Activated T-helper 1 cell treated with Interleukin-2 at 50 U/mL for 16 hours (primary cell): ENCODE measurements at places on chromosomes 7 and 10.

DNA sequence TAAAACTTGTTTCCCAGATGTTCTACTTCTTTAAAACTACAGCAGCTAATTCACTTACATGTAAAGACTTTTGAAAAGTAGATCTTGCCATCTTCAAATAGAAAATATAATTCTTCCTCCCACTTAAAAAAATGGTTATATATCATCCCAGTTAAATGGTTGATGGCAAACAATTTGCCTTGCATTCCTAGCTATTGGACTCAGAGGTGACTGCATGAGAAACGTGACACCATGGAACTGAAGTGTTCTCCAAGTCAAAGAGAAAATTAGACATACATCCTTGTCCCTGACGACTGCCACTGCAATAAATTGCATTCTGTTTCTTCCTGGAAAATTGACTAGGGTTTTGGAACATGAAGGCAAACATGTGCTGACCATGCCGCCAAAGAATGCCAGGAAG, 95.0 kb upstream of the POM121L12 start:
- no peak for DNase-seq

GRCh38 chr7:5469375-5470166, 45.9 kb upstream of the TNRC18 start:
- no peak for DNase-seq

- no peak for DNase-seq
These were observed 127.4 kb upstream of the FAM20C start for GRCh38 chr7:64916-65341.

DNA sequence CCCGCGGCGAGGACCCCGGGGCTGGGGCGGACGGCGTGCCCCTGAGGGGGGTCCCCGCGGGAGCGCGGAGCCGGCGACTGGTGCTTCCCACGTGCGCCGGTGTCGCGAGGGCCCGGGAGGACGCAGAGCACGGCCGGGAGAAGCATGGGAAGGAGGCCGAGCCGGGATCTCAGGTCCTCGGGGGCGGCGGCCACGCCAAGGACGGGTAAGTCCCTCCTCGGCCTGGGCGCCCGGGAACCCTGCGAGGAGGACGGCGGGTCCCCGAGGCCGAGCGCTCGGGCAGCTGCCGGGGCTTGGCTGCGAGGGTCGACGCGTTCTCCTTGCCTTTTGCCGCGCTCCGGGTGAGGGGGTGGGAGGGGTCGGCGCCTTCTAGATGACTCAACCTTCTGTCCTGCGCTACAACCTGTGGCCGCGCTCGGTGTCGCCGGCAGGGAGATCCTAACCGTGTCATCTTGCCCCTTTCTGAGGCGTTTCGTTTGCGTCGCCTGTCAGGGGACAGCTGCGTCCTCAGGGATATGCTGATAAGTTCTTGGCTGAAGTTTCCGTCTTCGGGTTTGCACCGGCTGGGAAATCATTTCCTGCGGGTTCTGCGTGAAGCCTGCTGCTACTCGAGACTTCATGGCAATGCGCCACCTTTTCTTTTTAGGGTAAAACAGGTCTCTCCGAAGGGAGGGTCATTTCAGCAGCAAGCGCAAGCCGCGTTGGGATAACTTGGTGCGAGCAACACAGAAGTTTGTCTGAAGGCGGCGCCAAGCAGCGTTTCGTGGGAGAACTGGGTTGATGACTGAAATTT, 529 bp downstream of the TASOR2 start:
- peak; percentile 44 for DNase-seq

DNA sequence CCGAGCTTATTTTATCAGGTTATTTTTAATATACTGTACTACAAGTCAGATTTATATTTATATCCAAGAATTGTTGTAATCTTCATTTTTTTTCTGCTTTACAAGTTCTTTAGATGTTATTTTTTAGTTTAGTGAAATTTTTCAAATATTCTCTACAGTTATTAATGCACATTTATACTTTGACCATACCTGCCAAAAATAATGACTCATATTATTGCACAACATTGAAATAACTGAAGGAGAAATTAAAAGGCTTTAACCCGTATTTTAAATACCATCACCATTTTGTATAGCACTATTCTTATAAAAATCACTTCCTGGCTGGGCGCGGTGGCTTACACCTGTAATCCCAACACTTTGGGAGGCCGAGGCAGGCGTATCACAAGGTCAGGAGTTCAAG, 278.5 kb downstream of the BICC1 start:
- DNase-seq: no peak

- DNase-seq: no peak
These were observed 158.5 kb downstream of the TRIL start for GRCh38 chr7:28799619-28800018.

- DNase-seq: no peak
These were observed 93.5 kb downstream of the AUTS2 start for GRCh38 chr7:69691734-69692133.

- no peak for DNase-seq
These were observed 19.2 kb downstream of the RBM17 start for GRCh38 chr10:6108072-6108471.

- DNase-seq: no peak
These were observed 24.5 kb upstream of the EEPD1 start for GRCh38 chr7:36128448-36129047.

- DNase-seq: no peak
These were observed 12.5 kb downstream of the PSAP start for GRCh38 chr10:71838264-71839211.

DNA sequence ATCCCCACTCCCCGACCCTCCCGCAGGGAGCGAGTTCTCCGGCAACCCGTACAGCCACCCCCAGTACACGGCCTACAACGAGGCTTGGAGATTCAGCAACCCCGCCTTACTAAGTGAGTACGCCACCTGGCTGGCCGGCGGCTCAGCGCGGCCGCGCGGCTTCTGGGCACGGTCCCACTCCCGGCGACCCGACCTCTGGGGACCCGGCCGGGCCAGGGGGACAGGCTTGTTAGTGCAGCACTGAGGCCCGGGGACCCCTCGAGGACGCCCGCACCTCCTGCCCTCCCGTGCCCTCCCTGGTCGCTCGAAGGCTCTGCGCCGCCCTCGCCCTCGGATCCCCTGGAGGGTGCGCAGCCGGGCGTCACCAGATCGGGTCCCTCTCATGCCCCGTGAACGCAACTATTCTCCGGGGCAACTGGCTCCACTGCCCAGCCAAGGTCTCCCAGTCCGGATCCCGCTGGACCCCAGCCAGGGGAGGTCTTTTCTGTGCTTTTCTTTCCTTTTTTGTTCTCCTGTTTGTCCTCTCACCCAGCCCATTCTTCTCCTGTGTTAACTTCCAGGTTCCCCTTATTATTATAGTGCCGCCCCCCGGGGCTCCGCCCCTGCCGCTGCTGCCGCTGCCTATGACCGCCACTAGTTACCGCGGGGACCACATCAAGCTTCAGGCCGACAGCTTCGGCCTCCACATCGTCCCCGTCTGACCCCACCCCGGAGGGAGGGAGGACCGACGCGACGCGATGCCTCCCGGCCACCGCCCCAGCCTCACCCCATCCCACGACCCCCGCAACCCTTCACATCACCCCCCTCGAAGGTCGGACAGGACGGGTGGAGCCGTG, 81.8 kb downstream of the PAX2 start:
- no peak for DNase-seq

DNA sequence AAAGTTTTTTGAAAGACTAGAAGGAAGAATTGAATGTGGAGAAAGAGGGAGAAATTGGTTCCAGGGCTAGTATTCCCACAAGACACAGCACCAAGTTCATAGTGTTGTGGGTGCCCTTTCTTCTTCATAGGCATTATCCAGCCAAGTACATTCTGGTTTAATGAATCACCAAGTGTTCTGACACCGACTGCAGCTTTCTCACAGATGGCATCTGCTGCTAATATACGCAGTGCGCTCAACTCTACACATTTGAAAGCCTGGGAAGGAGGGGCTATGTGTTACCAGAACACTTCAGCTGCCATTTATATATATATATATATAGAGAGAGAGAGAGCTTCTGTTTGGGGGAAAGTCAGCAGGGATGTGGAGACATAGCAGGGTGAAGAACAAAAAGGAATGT, 1168.4 kb downstream of the GATA3 start:
- no peak for DNase-seq

DNA sequence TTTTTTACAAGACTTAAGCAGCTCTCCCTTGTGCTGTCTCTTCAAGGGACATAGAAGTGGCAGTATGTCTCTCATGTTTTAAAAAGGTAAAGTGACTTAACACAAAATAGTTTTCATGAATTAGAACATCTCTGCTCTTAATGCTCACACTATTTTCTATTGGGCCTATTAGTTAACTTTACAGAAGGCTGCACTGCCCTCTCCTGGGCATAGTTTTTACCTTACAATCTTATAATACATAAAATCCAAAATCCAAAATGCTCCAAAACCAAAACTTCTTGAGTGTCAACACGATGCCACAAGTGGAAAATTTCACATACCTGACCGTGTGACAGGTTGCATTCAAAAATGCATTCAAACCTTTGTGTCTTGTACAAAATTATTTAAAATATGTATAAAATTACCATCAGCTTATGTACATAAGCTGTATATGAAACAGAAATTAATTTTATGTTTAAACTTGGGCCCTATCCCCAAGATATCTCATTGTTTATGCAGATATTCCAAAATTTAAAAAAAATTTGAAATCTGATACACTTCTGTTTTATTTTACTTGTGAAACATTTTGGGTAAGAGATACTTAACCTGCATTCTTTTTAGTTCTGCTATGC, 25.8 kb downstream of the TES start:
- peak; percentile 20 for DNase-seq

DNA sequence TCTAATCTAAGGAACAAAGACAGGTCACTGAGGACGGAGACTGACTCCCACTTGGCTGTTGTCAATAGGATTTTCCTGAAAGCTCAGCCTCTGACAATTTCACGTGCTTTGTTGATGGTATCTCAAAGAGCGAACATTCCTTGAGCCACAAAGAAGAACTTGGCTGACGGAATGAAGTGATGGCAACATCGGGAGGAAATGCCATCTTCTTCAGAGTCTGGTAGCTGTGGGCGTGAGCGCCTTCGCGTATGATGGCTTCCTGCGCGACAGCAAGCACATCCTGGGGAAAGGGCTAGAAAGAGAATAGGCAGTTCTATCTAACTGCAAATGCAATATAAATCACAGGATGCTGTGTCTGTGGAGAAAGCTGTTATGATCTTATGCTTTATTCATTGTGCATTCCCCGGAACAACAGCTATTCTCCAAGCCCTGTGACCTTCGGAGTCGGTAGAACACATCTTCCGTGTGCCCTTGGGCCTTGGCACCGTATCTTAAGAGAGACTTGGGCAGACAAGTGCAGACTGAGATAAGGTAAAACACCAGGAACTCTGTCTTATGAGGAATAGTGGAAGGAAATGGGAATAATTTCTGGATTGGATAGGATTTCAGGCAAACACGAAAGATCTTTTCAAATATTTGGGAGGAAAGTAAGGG, 19.6 kb upstream of the GTPBP4 start:
- DNase-seq: no peak

DNA sequence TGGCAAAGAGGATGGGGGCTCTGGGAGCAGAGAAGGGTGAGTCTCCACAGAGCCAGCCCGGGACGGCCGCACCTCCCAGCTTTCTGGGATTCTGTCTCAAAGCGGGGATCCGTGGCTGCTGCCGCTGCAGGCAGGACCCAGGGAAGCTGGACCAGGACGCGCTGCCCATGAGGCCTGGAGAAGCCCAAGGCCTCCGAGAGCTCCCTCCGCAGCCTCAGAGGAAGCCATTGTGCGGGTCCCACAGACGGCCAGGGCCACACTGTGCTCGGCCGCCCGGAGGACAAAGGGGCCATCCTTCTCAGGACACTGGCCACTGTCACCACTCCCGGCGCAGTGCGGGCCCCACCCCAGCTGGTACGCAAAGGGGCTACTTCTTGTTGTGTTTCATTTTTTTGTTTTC, 79.3 kb upstream of the PDGFA start:
- DNase-seq: no peak

DNA sequence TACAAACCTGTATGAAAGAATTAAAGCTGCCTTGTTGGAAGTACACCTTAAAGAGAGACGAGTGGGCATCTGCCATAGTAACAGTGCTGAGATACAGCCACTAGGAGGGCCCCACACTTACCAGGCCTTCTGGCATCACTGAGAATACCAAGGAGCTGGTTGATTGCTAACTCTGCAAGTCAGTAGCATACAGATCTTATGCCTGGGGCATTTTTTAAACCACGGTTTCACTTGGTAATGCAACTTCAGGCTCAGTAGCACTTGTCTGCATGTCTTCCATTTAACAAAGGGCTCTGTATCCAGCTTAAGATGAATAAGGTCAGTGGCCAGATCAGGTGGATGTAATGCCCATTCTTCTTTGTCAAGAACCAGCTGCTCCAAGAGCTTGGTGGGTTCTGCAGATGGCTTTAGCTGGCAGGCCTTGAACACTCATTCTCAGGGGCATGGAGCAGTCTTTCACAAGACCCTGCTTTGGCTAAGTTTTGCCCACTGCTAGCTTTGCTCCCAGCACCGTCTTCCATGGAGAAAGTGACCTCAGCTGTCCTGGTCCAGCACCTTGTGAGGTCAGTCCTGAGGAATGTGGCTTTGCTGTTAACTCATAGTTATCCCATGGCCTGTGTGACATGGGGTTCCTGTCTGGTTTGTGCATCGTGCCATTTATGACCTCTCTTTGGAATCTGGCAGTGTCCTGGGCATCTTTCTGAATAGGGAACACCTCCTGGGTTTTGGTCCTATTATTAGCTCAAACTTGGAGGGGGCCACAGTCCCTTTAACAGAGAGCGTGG, 68.1 kb downstream of the BMPER start:
- no peak for DNase-seq

GRCh38 chr10:99851825-99852224, 69.4 kb downstream of the ABCC2 start:
- no peak for DNase-seq

DNA sequence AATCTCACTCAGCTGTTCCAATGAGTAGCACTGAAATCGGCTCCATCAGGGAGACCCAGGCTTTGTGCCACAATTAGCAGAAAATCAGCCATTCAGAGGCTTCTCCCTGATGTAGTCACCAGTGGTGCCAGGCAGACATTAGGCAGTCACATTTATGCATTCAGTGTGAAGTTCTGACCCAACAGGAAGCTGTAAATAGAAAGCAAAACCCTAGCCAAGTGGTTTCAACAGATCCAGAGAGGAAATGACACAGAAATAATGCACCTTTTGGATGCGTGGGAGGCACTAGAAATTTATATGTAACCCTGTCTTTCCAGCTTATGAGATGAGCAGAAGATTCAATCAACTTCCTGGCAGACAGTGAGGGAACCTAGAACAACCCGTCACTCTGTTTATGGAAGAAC, 186.4 kb downstream of the PDE1C start:
- no peak for DNase-seq

GRCh38 chr10:8889538-8889937, 835.0 kb downstream of the GATA3 start:
- no peak for DNase-seq

DNA sequence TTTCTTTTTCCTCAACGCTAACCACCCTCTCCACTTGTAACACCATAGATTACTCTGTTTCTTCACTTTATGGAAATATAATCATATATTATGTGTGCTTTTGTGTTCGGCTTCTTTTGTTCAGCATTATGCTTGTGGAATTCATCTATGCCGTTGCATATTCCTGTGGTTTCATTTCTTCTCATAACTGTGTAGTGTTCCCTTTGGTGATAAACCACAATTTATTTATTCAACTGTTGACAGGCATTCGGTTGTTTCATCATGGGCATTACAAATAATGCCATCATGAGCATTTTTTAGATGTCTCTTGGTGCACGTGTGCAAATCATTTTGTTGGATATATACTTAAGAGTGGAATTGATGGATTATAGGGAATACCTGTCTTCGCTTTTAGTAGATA, 12.1 kb downstream of the AVL9 start:
- DNase-seq: no peak
